ENCODE measurements at places on chromosomes 6 and 20.

DNA sequence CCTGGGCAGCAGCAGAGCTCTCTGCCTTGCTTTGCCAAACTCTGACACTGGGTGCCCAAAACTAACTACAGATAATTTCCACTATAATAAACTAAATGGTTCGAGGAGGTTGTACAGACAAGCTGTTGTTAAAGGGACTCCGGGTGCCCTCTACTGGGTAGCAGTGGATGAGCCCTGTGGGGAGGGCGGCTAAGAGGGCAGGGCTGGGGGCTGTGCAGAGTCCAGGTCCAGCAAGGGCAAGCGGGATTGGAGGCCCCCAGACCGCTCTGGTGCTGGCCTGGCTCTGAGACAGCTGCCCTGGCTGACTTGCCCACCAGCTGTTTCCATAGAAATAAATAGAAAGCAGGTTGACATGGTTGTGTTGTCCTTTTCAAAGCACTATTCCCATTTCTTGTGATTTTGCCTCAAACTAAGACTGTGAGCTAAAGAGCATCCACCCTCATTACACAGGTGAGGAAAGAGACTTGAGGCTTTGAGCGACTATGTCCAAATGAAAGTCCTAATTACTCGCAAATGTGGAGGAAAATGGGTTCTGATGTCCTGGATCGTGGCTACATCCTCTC lies 167.6 kb upstream of the CST7 start:
- DNase-seq = no peak

- DNase-seq = no peak
These were observed 518 bp downstream of the PEX6 start for GRCh38 chr6:42978487-42978838.

DNA sequence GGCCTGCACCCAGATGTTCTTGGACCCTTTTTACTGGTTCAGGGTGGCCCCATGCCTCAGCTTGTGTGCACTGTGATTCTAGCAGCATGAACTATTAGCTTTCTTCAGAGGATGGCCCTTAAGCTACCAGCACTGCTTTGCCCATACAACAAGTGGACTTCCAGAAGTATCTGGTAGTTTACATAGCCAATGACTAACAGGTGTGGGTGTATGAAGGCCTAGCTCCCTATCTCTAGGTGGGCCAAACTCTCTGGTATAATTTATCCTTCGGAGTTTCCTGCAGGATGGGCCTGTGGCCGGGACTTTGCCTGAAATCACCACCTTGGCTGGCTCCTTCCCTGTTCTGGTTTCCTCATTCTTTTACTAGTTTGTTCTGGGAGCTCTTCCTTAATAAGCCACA lies 26.1 kb upstream of the JAG1 start:
- no peak for DNase-seq

DNA sequence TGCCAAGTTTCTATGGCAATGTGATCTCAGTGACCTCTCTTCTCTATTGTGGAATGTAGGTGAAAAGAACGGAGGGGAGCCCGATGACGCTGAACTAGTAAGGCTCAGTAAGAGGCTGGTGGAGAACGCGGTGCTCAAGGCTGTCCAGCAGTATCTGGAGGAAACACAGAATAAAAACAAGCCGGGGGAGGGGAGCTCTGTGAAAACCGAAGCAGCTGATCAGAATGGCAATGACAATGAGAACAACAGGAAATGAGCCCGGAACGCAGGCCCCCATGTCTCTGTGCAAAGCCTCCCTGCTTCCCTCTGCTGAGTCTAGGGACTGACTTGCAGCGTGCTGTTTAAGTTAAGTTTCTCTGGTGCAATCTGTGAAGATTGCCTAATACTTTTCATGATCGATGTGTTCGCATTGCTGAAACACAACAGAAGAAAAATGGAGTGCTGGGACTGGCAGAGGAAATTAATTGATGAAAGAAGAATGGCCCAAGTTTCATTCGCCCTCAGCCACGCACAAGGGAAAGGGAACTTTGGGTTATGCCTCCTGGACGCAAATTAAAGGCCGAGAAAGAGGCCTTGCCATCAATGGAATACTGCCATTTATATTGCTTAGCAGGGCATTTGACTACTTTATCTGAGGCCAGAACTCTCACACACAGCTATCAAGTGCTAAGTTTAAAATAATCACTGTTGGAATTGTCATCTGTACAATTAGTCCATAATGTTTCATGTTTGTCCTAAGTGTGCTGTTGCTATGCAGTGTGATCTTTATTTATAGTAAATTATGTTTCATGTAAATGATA lies 146.4 kb downstream of the AKAP7 start:
- DNase-seq = peak; percentile 20

GRCh38 chr6:44327760-44328159 lies 14.6 kb upstream of the AARS2 start:
- no peak for DNase-seq

- DNase-seq = no peak
These were observed 30.9 kb downstream of the ZFP64 start for GRCh38 chr20:52160621-52161204.

GRCh38 chr6:132190097-132190814 lies 211.0 kb downstream of the MOXD1 start:
- no peak for DNase-seq

- no peak for DNase-seq
These were observed 26.6 kb downstream of the BPIFB1 start for GRCh38 chr20:33309631-33310030.

- no peak for DNase-seq
These were observed 560.0 kb downstream of the C6orf118 start for GRCh38 chr6:164749221-164750064.

- DNase-seq = no peak
These were observed 851.0 kb upstream of the EPHA7 start for GRCh38 chr6:94270091-94270948.

DNA sequence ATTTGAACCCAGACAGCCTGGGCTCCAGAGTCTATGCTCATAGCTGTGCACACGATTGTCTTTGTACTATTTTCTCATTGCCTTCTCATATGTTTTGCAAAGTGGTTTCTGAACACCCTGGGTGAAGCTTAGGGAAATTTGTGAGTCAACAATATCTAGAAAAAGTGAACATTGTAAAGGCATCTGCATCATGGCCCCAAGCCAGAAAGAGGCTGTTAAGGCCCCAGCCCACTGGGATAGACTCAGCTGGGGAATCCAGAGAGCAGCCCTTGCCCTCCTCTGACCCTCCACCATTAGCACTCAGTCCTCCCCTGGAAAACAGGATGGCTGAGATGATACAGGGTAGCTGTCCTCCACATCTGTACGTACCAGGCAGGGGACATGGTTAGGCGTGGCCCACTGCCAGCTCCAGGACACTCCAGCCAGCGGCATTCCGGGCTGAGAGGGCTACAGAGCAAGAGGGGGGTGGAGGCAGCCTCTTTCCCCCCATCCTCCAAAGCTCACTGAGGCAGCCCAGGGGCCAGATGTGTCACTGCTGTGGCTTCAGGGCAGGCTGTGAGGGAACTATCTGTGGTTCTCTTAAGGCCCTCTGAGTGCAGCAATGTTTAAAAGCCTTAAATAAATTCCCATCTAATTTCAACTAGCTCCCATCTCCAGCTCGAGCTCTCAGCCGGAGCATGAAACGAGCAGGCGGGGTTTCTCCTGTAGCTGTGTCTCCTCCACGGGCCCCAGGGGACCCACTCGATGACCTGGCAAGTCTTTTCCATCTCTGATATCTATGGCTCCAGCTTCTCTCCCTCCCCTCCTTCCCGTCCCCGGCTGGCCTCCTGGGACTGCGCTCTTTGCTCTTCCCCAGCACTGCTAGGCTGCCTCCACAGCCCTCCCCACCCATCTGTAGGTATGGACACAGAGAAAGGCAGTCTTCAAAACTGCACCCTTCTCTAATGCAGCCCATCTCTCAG lies 209.4 kb upstream of the LRFN2 start:
- no peak for DNase-seq

GRCh38 chr20:32945710-32946221 lies 58.5 kb downstream of the SUN5 start:
- DNase-seq = no peak

DNA sequence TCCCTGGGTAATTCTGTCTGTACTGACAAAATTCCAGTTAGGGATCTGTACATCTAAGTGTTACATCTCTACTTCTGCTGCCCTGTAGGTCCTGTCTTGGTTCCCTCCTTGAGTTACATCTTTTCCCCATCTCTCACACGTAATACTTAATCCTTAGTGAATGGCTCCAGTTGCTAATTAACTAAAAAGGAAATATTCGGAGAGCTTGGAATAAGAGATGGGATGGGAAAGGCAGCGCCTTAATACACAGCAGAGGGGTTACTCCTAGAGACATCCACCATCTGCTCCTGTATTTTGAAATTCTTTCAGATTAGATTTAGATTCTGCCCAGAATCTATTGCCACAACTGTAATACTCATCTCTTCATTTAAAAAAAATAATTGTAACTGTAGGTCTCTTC lies 384.0 kb downstream of the SAMD5 start:
- DNase-seq = no peak

DNA sequence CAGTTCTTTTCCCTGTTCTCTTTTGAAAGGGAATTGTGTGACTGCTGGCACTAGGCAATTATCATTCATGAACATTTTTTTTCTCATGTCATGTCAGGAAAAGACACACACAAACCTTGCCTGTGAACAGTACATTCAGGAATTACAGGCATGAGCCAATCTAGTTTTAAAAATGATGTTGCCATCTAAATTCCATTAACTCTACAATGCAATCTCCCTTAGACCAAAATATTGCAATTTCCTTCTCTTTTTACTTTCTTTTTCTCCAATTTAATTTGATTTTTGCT lies 127.5 kb upstream of the STMND1 start:
- no peak for DNase-seq

GRCh38 chr20:57612916-57613315 lies 7.3 kb downstream of the ZBP1 start:
- DNase-seq = no peak

GRCh38 chr20:57070296-57070695 lies 196.1 kb downstream of the BMP7 start:
- DNase-seq = no peak

- DNase-seq = no peak
These were observed 233.6 kb upstream of the SOX4 start for GRCh38 chr6:21359926-21360325.

GRCh38 chr6:24766680-24767462 lies 7.9 kb upstream of the GMNN start:
- DNase-seq = no peak

GRCh38 chr20:10780901-10781300 lies 107.1 kb upstream of the JAG1 start:
- DNase-seq = no peak

- DNase-seq = no peak
These were observed 43.4 kb downstream of the SNRNP48 start for GRCh38 chr6:7633361-7633760.

GRCh38 chr20:44447827-44448419 lies 27.8 kb upstream of the TTPAL start:
- DNase-seq = no peak

GRCh38 chr20:47558295-47559066 lies 56.8 kb downstream of the NCOA3 start:
- no peak for DNase-seq

DNA sequence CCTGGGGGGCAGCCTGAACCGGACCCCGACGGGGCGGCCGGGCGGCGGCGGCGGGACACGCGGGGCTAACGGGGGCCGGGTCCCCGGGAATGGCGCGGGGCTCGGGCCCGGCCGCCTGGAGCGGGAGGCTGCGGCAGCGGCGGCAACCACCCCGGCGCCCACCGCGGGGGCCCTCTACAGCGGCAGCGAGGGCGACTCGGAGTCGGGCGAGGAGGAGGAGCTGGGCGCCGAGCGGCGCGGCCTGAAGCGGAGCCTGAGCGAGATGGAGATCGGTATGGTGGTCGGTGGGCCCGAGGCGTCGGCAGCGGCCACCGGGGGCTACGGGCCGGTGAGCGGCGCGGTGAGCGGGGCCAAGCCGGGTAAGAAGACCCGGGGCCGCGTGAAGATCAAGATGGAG lies 636 bp downstream of the SRF start:
- no peak for DNase-seq

DNA sequence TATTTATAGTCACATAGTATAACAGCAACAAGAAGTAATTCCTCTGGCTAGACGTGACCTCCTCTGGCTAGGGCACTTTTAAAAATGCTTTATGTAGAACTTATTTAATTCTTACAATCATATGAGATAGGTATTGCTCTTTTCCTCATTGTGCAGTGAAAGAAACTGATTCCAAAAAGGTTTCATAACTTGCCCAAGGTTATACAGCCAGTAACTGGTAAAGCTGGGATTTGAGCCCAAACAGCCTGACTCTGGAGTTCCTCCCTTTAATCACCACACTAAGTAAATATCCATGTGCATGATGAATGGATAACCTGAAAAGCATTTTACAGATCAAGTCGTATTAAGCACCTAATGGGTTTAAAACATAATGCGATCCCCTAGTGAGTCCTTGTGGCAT lies 214.6 kb downstream of the PRL start:
- DNase-seq = no peak

DNA sequence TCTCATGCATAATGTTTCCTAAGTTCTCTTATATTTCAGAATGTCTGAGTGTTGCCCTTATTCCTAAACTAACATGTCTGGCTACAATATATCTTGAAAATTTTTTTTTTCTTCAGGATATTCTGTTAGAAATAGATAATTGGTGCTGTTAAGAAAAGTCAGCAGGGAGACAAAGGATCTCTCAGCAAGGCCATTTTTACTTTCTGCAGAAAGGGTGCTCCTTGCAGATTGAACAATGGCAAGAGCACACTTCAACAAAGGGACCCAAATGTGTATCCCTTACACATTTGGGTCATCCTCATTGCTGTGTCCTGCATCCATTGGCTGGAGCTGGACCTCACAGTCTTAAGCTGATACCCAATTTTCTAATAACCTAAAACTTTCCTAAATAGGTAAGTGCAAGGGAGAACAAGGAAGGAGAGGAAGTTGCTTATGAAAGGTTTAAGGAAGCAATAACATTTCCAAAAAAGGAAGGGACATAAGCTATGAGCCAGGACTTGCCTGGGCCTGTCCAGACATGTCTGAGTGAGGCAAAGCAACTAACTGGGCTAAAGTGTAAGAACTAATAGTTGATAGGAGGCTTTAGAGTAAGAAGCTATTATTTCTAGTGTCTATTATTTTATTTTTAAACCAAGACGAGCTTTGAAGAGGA lies 429.6 kb downstream of the BCKDHB start:
- no peak for DNase-seq

DNA sequence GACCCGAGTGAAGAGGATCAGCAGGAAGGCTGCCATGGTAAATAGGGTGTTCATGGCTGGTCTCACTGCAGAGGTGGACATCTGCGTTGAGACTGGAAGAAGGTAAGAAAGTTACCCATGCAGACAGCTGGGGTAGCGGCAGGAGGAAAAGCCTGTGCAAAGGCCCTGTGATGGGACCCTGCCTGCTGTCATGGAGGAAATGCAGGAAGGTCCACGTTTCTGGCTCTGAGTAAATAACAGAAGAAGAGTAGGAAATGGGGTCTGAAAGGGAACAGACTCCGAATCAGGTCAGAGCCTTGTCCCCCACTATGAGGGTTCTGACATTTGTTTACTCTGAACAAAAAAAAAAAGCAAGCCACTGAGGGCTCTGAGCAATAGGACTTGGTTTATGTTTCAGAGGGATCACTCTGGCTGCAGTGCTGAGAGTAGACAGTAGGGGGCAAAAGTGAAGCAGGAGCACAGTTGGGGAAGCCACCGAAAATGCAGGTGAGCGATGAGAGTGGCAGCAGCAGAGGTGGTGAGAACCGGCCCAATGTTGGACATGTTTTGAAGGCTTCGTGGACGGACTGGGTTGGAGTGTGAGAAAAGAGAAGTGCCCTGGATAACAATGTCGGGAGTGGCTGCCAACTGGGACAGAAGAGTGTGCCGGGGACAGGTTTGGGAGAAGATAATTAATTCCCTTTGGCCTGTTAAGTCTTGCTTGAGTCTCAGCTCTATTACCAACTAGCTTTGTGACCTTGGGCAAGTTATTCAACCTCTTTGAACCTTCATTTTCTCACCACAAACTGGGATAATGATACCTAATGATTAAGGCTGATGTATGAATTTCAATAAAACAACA lies 57.9 kb upstream of the MAP7 start:
- peak; percentile 93 for DNase-seq

Measured in stimulated activated CD4-positive, alpha-beta T cell treated with anti-CD3 and anti-CD28 coated beads, Interleukin-12 subunit alpha, Interleukin-12 subunit beta, amount 100 ng/mL, for 48 hours (primary cell).